ENCODE measurements at places on chromosomes 3 and 15.

- DNase-seq = no peak
Measured at GRCh38 chr3:170614214-170614966, 28.5 kb upstream of the SLC7A14 start.

GRCh38 chr3:108669208-108669607 is 79.7 kb downstream of the DZIP3 start:
- no peak for DNase-seq

DNA sequence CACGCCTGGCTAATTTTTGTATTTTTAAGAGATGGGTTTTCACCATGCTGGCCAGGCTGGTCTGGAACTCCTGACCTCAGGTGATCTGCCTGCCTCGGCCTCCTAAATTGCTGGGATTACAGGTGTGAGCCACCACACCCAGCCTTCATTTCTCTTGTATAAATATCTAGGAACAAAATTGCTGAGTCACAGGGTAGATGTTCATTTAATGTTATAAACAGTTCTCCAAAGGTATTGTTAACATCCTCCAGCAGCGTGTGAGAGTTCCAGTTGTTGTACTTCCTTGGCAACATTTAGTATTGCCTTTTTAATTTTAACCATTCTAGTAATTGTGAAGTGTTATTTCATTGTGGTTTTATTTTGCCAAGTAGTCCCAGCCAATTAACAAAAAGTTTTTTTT is 23.6 kb upstream of the MTMR14 start:
- no peak for DNase-seq

DNA sequence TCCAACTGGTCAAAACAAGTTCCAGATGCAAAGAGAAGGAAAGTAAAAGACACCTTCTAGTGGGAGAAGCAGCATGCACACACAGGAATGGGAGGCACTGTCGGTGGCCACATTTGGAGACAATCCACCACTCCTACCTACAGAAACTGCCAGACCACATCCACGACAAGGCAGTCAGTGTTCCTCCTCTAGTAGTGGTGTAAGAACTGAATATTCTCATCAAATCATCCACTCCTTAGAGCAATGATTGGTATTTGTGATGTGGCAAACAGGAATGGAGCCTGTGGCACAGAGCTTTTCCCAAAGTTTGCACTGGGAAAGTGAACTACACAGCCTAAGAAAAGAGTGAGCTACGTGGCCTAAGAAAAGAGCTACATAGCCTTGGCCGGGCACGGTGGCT is 5.1 kb upstream of the SPINT1 start:
- no peak for DNase-seq

DNA sequence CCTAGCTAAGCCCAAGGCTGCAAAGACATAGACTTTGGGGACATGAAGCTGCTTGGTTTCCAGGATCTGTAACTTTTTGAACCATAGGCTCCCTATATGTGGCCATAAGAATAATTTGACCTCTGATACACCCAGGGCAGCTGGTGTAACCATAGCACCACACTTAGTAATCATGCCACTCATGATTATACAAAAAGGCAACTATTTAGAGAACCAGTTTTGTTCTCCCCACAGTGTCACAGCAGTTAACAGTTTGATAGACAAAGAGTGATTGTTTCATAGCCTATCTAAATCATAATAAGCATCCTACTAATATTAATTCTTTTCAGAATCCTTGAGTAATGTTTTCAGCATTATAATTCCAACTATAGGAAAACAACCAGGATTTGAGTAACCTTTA is 334.9 kb downstream of the NEK10 start:
- no peak for DNase-seq

GRCh38 chr3:120344349-120344748 is 4.8 kb downstream of the LRRC58 start:
- no peak for DNase-seq

DNA sequence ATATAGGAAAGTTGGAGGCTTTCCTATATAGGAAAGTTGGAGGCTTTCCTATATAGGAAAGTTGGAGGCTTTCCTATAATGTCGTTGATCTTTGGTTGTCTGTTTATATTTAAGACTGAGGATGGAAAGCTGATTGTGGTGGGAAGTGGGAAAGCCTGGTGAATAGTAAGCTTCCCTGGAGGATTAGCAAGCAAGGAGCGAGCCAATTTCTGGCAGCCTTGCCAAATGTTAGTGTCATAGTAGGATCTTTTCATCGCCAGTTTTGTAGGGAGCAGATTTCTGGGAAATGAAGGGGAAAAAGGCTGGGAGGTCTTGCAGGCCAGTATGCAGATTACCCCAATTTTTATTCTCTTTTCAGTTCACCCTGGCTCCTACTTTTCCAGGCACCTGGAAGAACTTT is 39.9 kb upstream of the CCNL1 start:
- no peak for DNase-seq

DNA sequence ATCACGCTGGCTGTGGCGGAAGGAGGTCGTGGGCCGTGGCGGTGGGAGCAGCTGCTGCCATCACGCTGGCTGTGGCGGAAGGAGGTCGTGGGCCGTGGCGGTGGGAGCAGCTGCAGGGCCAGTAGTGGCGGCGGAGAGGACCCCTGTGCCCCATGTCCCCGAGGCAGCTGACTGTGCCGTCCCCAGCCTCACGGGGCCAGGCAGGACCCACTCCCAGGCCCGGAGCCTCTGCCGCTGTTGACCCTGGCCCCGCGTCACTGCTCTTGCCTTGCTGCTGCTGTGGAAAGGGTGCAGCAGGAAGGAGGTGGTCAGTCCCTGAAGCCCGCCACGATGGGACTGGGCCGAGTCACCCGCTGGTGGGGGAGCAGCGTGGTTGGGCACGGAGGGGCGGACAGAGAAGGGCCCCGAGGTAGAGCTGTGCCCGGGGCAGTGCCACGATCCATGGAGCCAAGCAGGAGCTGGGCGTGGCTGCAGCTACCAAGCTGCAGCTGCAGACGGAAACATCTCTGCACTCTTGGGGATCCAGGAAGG is 71.2 kb downstream of the GLB1 start:
- no peak for DNase-seq

DNA sequence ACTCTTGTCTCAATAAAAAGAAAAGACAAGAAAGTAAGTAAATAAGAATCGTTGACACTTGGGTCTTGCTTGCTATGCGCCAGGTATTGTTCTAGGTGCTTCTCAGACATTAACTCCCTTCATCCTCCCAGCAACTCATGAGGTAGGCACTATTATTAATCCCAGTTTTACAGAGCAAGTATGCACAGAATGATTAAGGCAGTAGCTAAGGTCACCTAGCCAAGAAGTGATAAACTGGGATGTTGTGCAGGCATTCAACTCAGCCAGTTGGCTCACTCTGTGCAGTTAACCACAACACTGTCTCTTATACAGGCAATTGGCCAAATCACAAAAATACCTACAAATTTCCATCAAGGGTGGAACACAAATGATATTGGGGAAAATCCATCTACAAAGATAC is 1.7 kb upstream of the C3orf33 start:
- no peak for DNase-seq

DNA sequence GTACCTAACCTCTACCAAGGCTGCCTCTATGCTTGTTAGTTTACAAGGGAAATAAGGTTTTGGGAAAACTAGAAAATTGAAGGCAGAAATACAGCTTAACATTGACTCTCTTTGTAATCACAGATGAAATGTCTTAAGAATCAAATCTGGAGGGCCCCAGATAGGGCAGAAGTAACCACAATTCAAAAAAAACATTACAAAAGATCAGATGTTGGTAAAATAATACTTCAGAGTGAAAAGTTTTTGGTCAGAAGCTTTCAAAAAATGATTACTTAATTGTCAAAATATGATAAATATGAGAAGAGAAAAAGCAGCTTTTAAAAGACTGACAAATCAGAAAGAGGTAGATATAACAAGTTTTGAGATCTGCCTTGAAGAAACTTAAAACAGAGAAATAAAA is 425.1 kb upstream of the NECTIN3 start:
- no peak for DNase-seq

GRCh38 chr3:70930066-70930465 is 617.6 kb upstream of the MDFIC2 start:
- no peak for DNase-seq

DNA sequence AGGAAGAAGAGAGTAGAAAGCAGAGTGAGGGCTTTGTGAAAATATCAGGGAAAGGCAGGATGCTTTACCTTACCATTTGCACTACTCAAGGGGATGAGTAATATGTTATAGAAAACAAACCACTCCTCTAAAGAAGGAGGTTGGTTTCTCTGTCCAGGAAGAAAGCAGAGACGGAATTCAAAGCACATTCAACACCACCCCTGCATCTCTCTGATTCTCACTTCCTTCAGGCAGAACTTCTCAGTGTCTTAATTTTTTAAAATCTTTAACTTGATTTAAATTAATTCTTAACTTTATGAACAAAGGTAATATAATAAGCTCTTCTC is 82.4 kb downstream of the NR2F2 start:
- no peak for DNase-seq

GRCh38 chr15:63196842-63197241 is 7.4 kb downstream of the RAB8B start:
- no peak for DNase-seq

DNA sequence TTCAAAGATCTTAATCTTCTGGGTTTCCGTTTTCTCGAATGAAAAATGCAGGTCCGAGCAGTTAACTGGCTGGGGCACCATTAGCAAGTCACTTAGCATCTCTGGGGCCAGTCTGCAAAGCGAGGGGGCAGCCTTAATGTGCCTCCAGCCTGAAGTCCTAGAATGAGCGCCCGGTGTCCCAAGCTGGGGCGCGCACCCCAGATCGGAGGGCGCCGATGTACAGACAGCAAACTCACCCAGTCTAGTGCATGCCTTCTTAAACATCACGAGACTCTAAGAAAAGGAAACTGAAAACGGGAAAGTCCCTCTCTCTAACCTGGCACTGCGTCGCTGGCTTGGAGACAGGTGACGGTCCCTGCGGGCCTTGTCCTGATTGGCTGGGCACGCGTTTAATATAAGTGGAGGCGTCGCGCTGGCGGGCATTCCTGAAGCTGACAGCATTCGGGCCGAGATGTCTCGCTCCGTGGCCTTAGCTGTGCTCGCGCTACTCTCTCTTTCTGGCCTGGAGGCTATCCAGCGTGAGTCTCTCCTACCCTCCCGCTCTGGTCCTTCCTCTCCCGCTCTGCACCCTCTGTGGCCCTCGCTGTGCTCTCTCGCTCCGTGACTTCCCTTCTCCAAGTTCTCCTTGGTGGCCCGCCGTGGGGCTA is at the start of the genes B2M and PATL2:
Gene B2M, plus strand, starts transcription at position 422 of the 647 bp plus-strand sequence. Its CDS starts 30 bp downstream, at position 452.
Gene PATL2, minus strand, starts transcription at position 228 of the 647 bp plus-strand sequence. CDS start 34,833 bp downstream, outside the sequence.
- DNase-seq = peak; percentile 87

- no peak for DNase-seq
Measured at GRCh38 chr3:39062180-39062579, 10.4 kb downstream of the WDR48 start.

DNA sequence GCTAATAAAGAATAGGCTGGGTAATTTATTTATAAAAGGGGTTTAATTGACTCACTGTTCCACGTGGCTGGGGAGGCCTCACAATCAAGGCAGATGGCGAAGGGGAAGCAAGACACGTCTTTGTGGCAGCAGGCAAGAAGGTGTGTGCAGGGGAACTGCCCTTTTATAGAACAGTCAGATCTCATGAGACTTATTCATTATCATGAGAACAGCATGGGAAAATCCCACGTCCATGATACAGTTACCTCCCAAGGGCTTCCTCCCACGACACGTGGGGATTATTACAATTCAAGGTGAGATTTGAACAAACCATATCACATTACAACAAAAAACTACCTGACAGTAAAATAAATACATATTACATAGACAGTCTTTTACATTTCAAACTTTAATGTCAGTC is 414.9 kb downstream of the NAALADL2 start:
- DNase-seq = no peak

GRCh38 chr3:138046955-138047354 is 37.0 kb downstream of the CLDN18 start:
- no peak for DNase-seq

- DNase-seq = no peak
Measured at GRCh38 chr3:110583373-110583935, 488.2 kb upstream of the NECTIN3 start.

DNA sequence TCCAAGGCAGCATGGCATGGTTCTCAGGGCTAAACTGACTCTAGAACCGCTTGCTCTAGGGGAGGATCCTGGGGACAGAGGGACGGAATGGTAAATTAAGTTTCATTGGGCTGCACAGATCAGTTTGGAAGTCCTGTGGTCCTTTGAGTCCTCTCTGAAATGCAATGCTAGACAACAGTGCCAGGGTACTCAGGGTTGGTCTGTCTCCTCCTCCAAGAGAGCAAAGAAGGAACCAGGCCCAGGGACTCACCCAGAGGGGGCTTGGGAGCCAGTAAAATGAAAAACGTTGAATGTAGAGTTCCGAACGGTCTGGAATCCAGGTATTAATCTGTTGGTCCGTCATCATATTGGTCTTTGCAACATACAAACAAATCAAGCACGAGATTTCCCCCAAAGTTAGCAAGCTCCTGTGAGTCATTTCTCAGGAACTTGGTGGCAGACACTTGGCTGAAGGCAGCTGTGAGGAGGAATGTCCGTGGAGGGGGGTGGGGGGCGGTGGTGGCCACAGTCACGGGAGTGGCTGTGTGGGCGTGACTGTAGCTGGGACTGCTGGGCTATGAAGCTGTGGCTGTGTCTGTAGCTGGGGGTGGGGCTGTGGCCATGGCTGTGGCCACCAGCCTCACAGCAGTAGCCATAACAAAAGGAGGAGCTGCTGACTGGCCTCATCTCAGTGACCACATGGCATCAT is 361.0 kb downstream of the SHQ1 start:
- no peak for DNase-seq

GRCh38 chr3:43320288-43320687 is 33.9 kb downstream of the SNRK start:
- DNase-seq = no peak

DNA sequence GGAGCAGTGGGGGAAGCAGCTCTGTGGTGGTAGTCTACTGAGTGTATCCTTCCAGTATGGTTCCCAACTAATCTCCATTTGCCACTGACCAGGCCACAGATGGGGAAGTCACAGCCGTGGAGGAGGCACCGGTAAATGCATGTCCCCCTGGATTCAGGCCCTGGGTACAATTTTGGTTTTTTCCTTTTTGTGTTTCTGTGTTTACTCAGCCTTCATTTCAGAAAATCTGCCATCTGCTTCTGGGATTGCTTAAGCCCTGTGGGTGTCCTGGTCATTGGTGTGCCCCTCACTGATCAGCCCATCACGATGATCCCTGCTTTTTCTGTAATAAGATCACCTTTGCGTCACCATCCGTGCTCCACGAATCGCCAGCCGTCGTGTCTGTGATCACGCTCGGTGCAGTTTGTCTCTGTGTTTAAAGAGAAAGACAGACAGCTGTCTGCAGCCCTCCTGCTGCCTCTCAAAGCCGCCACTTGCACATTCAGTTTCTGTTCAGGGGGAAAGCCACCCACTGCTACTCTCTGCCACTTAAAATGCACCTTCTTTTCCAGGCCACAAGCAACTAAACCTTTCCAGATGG is 68.9 kb downstream of the DNASE1L3 start:
- DNase-seq = no peak

GRCh38 chr3:115958526-115958925 is 335.2 kb downstream of the GAP43 start:
- DNase-seq = no peak

DNA sequence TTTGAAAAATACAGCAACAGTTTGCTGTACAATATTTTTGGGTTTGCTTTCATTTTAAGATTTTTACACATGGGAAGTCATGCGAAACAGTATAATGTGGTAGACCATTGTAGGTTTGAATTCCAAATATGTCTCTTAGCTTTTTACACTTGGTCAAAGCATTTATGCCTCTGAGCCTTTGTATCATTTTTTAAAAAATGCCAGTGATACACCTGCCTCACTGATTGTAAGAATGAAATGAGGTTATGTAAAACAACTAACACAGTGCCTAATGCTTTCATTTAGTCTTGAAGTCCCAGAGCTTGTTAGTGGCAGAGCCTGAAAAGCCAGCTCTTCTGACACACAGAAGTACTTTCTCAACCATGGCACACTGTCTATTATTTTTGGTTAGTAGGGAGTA is 202.0 kb downstream of the UBE2E2 start:
- DNase-seq = no peak

Data from stimulated activated CD8-positive, alpha-beta memory T cell treated with anti-CD3 and anti-CD28 coated beads, Interleukin-4, amount 100 ng/mL, for 4 hours (primary cell).